CD4-positive, alpha-beta memory T cell (primary cell): ENCODE measurements at places on chromosomes 3 and 15.
A peak's percentile ranks its signal among the peaks of the same experiment; 100 is the strongest.

- no peak for DNase-seq
These were observed 22.9 kb downstream of the SMAD6 start for GRCh38 chr15:66724732-66725463.

- no peak for DNase-seq
These were observed 179.4 kb downstream of the OPA1 start for GRCh38 chr3:193772422-193772763.

DNA sequence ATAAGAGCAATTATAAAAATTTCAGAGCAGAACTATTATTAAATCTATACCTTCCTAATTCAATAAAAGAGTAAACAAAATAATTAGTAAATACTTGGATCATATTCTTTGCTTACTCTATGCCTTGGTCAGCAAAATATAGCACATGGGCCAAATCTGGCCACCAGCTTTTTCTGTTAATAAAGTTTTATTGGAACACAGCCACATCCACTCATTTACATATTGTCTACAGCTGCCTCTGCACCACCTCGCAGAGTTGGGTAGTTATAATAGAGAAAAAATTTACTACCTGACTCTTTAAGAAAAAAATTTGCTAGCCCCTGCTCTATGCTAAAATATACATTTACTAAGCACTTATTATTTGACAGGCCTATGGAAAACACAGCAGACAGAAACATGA, 32.2 kb upstream of the GANC start:
- DNase-seq = no peak

DNA sequence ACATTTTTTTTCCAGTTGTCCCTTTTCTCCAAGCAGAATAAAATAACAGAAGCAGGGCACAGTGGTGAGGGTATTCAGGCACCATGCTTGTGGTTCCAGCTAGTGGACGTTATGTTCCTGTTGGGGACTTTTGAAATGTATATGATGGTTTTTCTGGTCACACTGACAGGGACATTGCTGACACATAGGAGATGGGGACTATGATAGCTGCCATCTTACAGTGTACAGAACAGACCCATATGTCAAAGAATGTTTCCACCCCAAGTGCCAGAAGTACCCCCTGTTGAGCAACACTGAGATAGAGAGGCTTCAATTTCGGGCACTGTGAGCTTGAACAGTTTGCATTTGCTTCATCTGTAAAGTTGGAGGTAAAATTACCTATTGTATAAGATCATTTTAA, 38.6 kb downstream of the MCTP2 start:
- no peak for DNase-seq

GRCh38 chr3:17759901-17760300, 17.5 kb upstream of the TBC1D5 start:
- DNase-seq = no peak

DNA sequence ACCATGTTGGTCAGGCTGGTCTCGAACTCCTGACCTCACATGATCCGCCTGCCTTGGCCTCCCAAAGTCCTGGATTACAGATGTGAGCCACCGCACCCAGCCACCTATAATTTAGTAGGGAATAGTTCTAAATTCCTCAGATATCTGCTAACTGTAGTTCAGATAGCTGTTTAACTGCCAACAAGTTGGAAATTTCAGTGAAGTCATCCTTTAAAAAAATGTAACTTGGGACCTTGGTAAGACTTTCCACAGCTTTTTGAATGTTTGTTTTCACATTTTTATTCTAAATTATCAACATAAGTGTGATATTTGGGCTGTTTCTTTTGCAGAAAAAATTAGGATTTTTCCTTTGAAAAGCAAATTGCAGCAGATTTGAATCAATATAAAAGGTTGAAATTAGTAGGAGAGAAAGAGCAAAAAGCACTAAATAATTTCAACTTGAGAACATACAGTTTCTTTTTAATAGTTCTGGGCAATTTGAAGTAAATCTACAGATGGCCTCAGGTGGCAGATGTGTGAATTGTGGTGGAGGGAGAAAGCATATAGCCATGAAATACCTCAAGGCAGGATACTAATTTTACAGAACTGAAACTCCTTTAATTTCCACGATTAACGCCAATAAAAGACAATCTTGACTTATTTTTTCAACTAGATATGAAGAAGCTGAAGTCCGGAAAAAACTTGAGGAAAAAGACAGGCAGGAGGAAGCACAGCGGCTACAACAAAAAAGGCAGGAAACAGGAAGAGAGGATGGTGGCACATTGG, 34.3 kb downstream of the USP8 start:
- DNase-seq = no peak

- no peak for DNase-seq
These were observed 16.0 kb downstream of the NKIRAS1 start for GRCh38 chr3:23900744-23901143.

DNA sequence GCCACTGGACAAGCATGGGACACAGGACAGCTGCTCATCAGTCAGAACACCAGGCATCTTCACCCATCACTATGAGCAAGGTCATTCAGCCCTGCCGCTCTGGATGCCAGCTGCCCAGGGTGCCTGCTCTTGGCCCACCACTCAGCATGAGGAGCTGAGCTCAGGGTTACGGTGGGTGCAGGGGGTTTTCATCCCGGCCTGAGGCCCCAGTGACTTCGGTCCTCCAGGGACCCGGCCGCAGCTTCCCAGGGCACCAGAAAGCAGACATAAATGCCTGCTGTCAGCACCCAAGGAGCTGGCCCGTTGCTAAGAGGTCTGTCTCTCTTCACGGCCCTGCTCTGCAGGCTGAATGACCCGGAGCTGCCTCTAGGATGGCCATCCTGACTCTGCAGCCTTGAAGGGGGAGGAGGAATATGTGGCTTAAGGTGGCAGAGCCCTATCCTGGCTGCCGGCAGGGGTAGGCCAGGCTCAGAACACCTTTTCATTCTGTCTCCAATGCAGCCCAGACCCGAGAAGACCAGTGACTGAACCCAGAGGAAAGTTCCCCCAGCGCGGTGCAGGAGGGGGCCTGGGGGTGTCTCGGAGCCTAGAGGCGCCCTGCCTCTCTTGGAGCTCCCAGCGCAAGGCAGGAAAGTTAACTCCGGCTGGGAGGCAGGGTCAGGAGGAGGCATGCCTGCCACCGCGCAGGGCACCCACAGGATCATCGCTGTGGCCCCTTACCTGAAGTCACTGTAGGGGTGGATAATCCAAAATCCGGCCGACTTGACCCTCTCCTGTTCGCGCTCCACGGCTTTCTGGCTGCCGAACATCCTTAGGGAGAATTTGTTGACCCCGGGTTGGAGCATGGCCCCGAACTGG, 1.8 kb downstream of the HCN4 start:
- no peak for DNase-seq

GRCh38 chr3:134318166-134318565, 56.1 kb downstream of the AMOTL2 start:
- DNase-seq = no peak

DNA sequence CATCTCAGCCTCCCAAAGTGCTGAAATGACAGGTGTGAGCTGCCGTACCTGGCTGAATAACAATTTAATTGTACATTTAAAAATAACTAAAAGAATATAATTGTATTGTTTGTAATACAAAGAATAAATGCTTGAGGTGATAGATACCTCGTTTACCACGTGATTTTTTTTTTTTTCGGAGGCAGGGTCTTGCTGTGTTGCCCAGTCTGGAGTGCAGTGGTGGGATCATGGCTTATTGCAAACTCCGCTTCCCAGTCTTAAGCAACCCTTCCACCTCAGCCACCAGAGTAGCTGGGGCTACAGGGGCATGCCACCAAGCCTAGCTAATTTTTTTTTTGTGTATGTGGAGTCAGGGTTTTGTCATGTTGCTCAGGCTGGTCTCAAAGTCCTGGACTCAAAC, 15.8 kb downstream of the MFN1 start:
- no peak for DNase-seq

- DNase-seq = no peak
These were observed 3.1 kb downstream of the PCYT1A start for GRCh38 chr3:196284396-196284795.

GRCh38 chr3:129238945-129239705, 10.3 kb upstream of the COPG1 start:
- DNase-seq = peak; percentile 17

GRCh38 chr15:80242132-80242769, 9.8 kb downstream of the CTXND1 start:
- no peak for DNase-seq

GRCh38 chr3:49362561-49362960, 4.4 kb upstream of the GPX1 start:
- DNase-seq = no peak

GRCh38 chr3:175426805-175427204, 567.7 kb downstream of the NAALADL2 start:
- no peak for DNase-seq

GRCh38 chr3:36060950-36061349, 319.4 kb upstream of the STAC start:
- DNase-seq = no peak

GRCh38 chr3:59818033-59818918, 768.5 kb upstream of the CFAP20DC start:
- DNase-seq = no peak
